ENCODE measurements at places on chromosomes 11 and 22. TPM values are rescaled to one million over a fixed set of nuclear protein-coding genes. Genes with fewer than 3 reads are reported as not detected.
A peak's percentile ranks its signal among the peaks of the same experiment; 100 is the strongest.

DNA sequence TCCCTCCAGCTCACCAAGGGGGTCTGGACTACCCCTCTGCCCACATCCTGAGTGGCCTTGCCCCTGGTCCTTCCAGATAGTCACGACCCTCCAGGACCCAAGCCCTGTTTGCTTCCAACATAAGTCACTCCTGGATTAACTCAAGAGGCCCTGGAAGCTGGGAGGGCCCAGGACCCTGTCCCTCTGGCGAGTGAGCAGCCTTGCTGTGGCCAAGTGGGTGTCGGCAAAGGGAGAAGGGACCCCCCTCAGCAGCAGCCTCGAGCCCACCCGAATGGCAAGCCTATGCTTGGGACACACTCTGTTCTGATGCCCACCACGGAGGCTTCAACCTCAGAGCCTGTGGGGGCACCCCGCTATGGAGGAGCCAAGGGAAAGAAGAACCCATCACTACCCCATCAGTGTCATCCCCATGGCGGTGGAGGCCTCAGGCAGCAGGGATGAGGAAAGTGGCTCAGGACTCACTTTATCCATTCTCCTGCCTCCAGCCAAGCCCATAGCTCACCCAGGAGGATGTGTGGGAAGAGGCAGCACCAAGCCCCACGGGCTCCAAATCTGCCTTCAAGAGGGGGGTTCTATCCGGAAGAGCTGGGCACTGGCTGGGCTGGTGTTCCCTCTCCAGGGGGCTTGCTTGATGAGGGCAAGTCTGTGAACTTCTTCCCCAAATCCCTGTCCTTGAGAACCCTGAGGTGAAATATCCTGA lies 12.5 kb downstream of the SLC22A12 start:
- no peak overlapping the region for H3K27ac ChIP-seq
- H3K27me3 ChIP-seq = no peaks in the 10 kb centered on the region
- no peaks in the 10 kb centered on the region for H3K4me1 ChIP-seq
- no peaks in the 10 kb centered on the region for H3K36me3 ChIP-seq
- no peak for DNase-seq

DNA sequence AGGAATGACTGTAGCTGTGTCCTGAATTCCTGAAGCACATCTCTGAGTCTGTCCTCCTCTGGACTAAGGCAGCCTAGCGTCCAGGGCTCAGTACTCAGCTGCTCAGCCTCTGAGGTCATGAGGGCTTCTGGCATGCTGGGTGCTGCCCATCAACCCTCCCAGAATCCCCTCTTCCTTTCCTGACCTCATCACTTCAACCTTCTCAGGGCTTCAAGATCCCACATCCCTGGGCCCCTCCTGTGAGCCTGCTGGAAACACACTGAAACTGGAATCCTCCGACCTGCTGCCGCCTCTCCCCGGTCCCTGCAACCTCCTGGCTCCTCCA lies 803 bp downstream of the KRTAP5-8 start:
- no peaks in the 10 kb centered on the region for H3K27me3 ChIP-seq
- H3K27ac ChIP-seq = no peak overlapping the region
- no peaks in the 10 kb centered on the region for H3K36me3 ChIP-seq

DNA sequence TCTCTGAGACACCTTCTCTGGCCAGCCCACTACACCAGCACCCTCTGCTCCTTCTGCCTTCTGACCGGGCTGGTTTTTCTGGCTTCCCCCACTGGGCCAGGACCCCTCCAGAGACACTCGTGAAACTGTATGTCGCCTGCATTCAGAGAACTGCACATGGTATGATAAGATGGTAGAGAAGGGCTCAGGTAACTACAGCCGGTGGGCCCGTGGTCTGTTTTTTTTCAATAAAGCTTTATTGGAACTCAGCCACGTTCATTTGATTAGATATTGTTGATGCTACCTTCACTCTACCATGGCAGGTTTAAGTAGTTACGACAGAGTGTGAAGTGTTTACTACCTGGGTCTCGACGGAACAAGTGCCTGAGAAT lies 514.0 kb downstream of the TBC1D22A start:
- H3K27me3 ChIP-seq = no peaks in the 10 kb centered on the region
- no peak overlapping the region for H3K4me3 ChIP-seq
- H3K27ac ChIP-seq = no peak overlapping the region
- no peak for DNase-seq
- H3K36me3 ChIP-seq = no peaks in the 10 kb centered on the region

- DNase-seq = no peak
- peaks cover 21% of the 10 kb centered on the region for H3K4me1 ChIP-seq
- peak within 1 kb of the TSS; percentile 87 for H3K27ac ChIP-seq
Observed at GRCh38 chr22:20115691-20116375, at the start of gene RANBP1. Gene RANBP1, plus strand, starts transcription at chr22:20116104. Its CDS starts 81 bp downstream, at chr22:20116185.

DNA sequence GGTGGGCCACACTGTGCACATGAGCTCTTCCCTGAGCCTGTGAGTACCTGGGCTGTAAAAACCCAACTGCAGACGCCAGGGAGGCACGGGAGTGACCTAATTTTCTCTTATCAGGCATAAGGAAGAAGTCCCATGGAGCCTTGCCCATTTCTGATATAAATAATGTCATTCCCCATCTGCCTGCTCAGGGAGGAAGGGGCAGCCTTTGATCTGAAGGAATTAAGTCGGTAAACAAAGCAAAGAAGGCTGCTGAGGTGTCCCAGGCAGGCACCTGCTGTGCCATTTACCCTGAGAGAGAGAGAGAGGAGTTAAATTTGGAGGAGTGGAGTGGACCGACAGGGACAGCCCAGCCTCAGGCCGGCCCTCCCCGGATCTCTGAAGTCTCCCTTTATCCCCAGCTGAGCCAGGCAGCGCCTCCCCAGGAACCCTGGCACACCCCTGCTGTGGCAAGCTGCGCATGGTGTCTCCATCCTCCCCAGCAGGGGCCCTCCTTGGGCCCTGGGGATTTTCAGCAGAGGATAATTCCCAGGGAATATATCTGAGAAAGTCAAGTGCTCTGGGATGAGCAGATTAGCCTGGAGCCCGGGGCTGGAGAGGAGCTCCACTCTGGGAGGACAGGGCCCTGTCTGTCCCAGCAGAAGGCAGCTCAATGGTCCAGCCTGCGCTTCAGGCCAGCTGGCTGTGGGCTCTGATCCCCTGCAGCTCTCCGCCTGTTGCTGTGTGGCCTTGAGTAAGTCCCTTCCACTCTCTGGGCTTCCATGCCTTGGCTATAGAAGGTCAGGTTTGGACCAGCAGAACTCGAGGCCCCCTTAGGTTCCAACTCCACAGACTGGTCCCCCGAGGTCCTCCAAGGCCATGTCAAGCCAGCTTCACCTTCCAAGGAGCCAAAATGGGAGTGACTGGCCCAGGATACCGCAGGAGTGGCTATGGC lies 17.5 kb upstream of the CABP7 start:
- no peak overlapping the region for H3K4me3 ChIP-seq
- no peak for DNase-seq
- peaks cover 18% of the 10 kb centered on the region for H3K27me3 ChIP-seq
- H3K36me3 ChIP-seq = no peaks in the 10 kb centered on the region
- H3K4me1 ChIP-seq = no peaks in the 10 kb centered on the region

DNA sequence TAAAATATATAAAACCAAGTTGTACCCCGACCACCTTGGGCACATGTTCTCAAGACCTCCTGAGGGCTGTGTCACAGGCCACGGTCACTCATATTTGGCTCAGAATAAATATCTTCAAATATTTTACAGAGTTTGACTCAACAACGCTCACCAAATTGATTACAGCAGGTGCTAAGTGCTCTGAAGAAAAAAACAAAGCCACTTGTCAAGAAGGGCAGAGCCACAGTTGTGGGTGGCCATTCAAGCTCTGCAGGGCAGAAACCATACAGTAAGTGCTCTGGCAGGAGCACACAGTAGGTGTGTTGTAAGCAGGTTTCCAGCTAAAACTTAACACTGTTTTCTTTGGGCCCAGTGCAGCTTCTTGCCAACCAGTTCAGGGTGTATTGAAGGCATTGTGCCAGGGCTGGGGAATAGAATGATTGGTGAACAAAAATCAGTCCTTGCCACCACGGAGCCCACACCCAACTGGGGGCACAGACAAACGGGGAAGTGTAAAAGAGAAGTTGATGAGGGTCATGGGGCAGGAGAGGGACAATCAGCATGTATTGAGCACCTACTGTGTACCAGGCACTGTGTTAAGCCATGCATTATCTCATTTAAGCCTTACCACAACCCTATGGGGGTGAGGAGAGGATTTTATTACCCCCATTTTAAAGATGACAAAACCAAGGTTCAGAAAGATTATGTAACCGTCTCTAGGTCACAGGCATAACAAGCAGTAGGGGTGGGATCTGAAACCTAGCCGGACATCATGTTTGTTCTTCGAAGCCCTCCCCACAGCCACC lies 18.2 kb downstream of the ARRB1 start:
- H3K36me3 ChIP-seq = no peaks in the 10 kb centered on the region
- no peak for DNase-seq
- no peak overlapping the region for H3K4me3 ChIP-seq
- peaks cover 19% of the 10 kb centered on the region for H3K4me1 ChIP-seq

DNA sequence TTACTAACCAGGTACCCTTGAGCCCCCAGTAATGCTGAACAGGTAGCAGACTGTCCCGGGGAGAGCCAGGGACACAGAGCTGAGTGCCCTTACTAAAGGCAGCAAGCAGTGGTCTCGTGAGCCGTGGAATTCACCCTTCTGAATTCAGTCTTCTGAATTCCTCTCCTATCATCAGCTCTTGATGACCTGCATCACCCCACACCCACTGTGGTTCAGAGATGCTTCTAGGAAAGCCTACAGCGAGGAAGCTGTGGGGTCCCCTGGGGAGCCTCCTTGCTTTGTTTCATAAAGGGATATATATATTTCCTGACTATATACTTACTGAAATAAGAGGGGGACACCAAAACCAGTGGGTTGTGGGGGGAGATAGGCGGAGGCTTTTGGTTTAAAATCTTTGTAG lies 2.6 kb downstream of the SPATA19 start:
- DNase-seq = no peak
- H3K4me3 ChIP-seq = no peak overlapping the region
- peaks cover 2% of the 10 kb centered on the region for H3K27me3 ChIP-seq
- H3K27ac ChIP-seq = no peak overlapping the region
- H3K4me1 ChIP-seq = no peaks in the 10 kb centered on the region
- no peaks in the 10 kb centered on the region for H3K36me3 ChIP-seq

- H3K36me3 ChIP-seq = peaks cover 8% of the 10 kb centered on the region
- no peaks in the 10 kb centered on the region for H3K27me3 ChIP-seq
- no peaks in the 10 kb centered on the region for H3K4me1 ChIP-seq
Observed at GRCh38 chr22:30925667-30926066, 42.9 kb downstream of the MORC2 start.

- no peak overlapping the region for H3K27ac ChIP-seq
- DNase-seq = no peak
- H3K36me3 ChIP-seq = no peaks in the 10 kb centered on the region
- H3K27me3 ChIP-seq = no peaks in the 10 kb centered on the region
Observed at GRCh38 chr11:56905936-56906335, 82.8 kb upstream of the OR5AK2 start.

BATF2 gene
- total RNA-seq = 0.33 TPM

OR51E1 gene
- 0.33 TPM for total RNA-seq

SPTBN2 gene
- 27.2 TPM for total RNA-seq

ST14 gene
- 48.5 TPM for total RNA-seq

YPEL1 gene
- total RNA-seq = 7.9 TPM

SCARF2 gene
- total RNA-seq = 5.3 TPM

KDM4D gene
- total RNA-seq = 1.2 TPM

SERPING1 gene
- 421 TPM for total RNA-seq

CASP1 gene
- total RNA-seq = 9.4 TPM

Measured in breast epithelium (tissue), 4 donors.